ENCODE measurements at places on chromosomes 2 and 18.

DNA sequence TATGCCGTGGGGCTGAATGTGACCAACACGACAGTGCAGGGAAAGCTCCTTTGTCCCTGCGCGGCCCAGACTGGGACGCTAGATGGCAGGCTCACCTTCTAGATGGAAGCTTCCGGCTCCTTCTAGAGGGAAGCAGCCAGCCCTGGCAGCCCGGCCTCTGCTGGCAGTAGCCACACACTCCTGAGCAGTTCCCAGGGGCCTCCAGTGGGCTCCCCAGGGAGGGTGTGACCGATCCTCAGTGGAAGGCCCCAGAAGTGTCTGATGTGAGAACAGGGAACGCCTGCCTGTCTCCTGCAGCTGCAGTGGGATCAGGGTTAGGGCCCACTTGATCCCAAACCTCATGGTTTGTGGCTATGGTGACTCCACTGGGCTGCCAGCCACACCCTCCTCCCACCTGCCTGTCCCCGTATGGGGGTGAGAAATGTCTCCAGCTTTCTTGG, 48.5 kb upstream of the LRPPRC start:
- DNase-seq = peak; percentile 74

DNA sequence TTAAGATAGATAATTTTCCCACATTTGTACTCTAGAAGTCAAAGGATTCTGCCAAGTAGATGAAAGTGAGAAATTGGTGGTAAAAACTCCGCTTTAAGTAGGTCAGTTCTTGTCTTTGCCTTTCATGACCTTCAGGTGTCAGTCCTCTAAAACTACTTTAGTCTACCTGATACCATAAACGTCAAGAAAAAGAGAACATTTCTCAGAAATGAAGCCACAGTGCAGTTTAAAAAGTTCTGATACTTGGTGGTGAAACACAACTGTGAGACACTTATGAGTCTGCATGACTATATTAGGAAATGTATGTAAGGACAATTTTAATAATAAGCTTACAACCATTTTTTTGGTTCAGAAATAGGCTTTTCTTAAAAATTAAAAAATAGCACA, 583.3 kb downstream of the SATB2 start:
- no peak for DNase-seq

- DNase-seq = no peak
Measured at GRCh38 chr2:98127229-98127989, 40.4 kb downstream of the VWA3B start.

DNA sequence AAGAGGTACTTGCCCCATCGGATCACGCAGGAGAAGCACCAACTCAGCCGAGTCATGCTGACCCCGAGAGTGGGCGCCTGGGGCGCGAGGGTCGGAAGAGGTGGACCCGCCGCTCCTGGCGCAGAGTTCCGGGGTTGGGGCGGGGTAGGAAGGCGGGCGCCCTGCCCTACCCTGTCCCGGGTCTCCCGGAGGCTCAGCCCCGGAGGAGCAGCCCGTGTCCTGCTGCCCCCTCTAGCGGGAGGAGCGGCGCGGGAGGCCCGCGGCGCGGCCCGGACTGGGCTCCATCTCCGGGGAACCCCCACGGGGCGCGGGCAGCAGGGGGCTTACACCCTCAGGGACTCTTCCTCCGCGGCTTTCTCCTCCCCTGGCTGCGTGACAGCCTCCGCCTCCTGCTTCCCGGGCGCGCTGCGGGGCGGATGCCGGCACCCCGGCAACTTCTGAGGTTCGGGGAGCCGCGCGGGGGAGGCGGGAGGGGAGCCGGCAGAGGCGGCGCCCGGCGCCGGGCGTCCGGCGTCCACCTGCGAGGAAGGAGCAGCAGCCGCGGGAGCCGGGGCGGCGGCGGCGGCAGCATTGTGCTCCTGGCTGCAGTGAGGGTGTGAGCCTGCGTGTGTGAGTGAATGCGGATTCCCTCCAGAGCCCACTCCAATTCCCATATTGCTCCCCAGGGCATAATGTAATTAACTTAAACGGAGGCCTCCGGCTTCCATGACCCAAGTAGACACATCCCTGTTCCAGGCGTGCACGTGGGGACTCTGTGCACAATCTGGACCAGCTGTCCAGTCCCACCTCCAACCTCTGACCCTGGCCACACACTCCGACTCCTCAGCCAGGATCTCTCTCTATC, 7.6 kb upstream of the TNS1 start:
- DNase-seq = no peak

DNA sequence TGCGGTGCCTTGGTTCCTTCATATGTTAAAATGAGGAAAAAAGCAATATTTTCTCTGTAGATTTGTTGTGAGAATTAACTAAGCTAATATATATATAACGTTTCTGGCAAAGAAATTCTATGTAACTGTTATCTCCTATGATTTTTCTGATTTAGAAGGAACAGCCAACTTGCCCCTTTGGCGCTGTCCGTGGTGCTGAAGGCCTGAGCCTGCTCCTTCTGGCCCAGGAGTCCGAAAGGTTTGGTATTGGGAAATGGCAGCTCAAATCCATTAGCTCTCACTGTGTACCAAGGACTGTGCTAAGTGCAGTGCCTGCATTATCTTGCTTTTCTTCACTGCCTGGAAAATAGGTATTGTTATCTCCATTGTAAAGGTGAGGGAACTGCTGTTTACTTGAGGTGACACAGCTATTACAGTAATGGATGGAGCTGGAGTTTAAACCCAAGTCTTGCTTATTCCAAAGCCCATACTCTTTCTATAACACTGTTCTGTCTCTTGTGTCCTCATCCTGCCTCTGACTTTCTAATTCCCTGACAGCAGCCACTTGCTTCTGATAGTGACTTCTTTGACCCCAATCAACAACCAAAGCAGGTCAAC, 52.2 kb downstream of the C1QL2 start:
- DNase-seq = peak; percentile 4

DNA sequence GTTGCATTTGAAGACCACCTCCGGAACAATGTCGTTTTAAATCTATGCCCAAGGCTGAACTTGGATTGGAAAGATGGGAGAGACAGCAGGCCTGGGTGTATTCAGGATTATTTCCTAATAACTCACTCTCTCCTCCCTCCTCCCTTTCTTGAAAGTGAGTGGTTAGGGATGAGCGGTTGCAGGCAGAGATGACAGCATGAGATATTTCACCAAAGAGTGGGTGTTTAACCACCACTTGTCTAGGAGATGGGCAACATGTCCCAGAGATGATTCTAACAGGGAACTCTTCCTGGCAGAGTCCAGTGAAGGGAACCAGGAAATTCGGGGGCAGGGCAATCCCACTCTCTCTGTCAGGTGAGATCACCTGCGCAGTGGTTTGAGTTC, 123.2 kb downstream of the KCTD1 start:
- no peak for DNase-seq

- DNase-seq = no peak
Measured at GRCh38 chr2:145124085-145124484, 604.2 kb upstream of the ZEB2 start.

GRCh38 chr2:21411741-21412140, 288.0 kb downstream of the TDRD15 start:
- DNase-seq = no peak

GRCh38 chr2:77831898-77832297, 309.7 kb upstream of the LRRTM4 start:
- DNase-seq = no peak

GRCh38 chr2:27427863-27428212, 593 bp upstream of the NRBP1 start:
- DNase-seq = no peak

DNA sequence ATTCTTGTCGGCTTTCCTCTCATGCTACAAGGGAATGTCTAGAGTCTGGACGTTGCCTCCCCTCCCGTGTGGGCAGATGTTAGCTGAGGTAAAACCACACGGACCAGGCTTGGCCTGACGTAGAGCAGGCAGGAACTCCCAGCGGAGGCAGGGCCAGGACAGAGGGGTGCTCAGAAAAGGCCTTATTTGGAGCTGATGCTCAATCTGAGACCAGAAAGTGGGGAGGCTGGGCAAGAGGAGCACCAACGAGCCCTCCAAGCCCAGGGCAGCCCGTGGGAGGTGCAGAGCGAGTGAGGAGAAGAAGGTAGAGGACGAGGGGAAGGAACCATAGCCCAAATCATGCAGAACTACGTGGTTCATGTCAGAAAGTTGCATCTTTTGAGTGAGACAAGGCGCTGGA, 9.0 kb downstream of the TEX51 start:
- DNase-seq = no peak

DNA sequence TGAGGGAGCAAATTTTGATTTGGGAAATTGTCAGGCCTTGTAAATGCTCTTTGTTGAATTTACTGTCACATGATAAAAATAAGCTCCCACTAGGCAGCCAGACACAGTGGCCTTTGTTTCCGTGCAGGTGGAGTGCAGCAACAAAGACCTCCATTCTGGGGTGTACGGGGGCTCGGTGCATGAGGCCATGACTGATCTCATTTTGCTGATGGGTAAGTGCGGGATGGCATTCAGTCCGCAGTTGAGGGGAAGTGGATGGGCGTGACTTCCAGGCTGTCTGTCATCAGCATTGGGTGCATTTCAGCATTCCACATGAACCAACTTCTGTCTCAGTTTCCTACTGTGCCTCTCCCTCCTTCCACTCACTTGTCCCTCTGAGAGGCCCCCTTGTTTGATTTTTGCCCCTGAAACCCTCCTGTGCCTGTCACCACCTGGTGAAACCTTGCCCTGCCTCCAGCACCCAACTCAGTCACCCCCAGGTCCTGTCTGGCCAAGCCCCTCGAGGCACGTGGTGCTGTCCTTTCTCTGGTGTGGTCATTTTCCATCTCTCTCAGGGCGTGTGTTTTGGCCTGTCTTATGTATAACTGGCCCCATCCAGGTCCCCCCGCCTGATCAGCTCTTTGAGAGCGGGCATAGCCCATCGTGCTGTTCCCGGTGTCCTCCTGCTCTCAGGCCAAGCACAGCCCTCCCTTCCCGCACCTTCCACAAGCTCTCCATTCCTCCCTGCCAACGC, 16.3 kb downstream of the CNDP2 start:
- DNase-seq = peak; percentile 41
